HTR-8/SVneo (cell line): ENCODE measurements at places on chromosomes 7 and 10.

GRCh38 chr7:131581241-131582051 is 25.0 kb upstream of the PODXL start:
- DNase-seq = no peak

DNA sequence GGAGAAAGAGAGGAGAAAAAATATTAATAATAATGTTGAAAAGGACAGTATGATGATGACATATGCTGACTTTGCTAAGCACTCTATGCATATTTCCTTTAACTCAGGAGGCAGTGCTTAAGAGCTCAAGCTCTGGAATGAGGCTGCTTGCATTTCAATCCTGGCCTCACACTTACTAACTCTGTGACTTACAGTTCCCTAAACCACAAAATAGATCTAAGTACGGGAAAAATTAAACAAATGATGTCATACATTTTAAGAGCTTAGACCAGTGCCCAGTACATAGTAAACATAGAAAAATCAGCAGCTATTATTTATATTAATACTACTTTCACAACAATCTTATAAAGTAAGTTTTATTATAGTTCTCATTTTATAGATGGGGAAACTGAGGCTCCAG is 61.3 kb downstream of the GFRA1 start:
- DNase-seq = peak; percentile 21

- DNase-seq = no peak
Measured at GRCh38 chr10:63376560-63377304, 89.0 kb downstream of the JMJD1C start.

GRCh38 chr10:120961795-120962755 is 110.9 kb downstream of the WDR11 start:
- no peak for DNase-seq
